NT2/D1 (cell line): ENCODE measurements at places on chromosomes 6 and 20.

- DNase-seq, result no peak
Observed at GRCh38 chr6:35678021-35678654, 10.6 kb downstream of the FKBP5 start.

DNA sequence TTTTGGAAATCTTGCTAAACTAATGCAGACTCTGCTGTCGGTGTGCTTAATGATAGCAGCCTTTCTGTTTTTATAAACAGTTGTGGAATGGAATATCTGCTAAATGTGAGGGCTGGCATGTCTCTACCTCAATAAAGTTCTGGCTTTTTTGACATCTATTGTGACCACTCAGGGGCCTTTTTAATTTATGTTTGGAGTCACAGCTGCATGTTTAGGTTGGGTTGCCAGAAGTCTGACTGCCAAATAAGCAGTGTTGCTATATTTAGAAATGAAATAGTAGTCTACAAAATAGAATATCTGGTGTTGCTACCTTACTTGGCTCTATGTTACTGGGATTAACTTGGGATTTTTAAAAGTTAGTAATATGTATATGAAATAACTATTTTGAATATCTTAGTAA lies 125.1 kb upstream of the LOC128125822 start:
- no peak for DNase-seq

DNA sequence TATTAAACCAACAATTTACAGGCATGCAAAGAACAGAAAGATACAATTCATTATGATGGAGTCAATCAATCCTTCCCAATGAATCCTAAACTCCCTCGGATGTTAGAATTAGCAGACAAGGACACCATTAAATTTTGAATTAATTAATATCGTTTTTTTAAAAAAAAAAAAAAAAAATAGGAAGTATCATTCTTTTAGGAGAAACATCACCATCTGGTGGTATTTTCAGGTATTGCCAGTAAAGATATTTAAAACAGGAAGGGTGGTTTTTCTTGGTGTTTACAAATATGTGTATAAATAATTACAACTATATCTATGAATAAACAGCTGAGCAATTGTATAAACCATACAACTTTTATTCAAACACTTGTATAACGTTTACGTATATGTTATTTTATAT lies 564.4 kb downstream of the HAO1 start:
- DNase-seq, result no peak

GRCh38 chr6:87922947-87923330 lies 124.7 kb upstream of the SPACA1 start:
- no peak for DNase-seq

DNA sequence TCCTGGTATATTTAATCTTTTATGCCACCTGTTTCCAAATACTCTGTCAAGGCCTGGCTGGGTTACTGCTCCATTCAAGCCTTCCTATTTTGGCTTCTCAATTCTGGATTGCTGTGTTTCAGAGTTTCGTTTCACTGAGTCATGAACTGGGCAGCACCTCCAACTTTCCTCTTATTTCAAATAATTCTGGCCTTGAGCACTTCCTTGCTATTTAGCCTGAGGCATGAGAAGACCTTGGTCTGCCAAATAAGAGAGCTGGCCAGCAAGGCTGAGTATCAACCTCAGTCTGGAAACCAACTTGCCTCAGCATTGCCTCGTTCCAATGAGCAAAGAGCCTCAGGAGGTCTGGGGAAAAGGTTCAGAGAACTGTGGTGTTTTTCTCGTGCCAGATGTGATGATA lies 66.6 kb downstream of the TNFAIP3 start:
- DNase-seq, result no peak

DNA sequence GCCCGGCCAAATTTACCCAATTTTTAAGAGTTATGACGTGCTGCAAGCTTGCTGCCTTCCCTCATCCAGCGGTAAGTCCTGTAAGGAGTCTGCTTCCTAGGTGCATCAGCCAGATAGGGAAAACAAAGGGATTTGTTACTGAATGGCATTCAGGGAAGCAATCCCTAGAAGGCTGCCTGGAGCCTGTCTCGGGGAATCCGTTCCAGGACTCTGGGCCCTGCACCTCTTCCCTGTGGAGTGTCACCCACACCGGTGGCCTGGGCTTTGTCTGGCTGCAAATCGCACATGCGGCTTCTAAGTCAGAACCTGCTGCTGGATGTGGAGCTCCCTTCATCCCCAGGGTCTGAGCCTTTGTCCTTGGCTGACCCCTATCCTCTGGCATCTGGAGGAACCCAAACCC lies 7.0 kb downstream of the MYT1 start:
- no peak for DNase-seq

- no peak for DNase-seq
Observed at GRCh38 chr6:66940003-66940402, 1233.0 kb upstream of the EYS start.

GRCh38 chr20:31712112-31712553 lies 10.5 kb downstream of the BCL2L1 start:
- DNase-seq, result no peak

DNA sequence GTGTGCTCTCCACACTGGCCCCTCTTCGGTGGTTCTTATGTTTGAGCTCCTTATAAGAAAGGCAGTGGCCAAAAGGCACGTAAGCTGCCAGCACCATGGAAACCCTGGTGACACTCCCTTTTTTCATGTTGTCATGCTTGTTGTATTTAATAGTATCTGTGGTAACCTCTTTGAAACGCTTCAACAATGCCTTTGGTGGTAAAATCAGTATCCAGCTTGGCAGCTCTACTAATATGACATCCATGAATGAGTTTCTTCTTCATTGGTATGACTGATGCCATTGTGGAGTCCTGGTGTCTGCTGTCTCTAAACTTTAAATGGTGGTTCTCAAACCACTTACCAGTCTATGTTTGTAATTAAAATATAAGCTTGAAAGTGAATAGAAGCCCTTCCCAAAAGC lies 10.7 kb upstream of the MYLK2 start:
- DNase-seq, result no peak

DNA sequence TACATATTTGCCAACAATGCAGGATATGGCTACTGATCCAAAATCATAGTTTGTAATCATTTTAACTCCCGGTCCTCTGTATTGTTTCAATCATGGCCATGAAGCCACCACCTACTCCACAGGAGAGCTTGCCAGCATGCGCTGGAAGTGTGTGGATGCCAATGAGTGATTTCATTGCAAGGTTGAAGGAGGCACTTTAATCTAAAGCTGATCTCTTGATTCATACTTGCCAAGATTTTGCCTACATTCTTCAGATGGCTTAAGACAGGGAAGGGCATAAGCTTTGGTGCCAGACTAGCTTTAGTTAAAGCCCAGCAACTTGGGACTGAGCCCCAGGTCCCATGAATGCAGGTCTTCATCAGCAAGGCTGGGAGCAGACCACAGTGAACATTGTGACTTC lies 58.8 kb downstream of the TPD52L1 start:
- DNase-seq, result no peak

GRCh38 chr20:5100684-5101347 lies 18.9 kb downstream of the PCNA start:
- DNase-seq, result peak; percentile 36

DNA sequence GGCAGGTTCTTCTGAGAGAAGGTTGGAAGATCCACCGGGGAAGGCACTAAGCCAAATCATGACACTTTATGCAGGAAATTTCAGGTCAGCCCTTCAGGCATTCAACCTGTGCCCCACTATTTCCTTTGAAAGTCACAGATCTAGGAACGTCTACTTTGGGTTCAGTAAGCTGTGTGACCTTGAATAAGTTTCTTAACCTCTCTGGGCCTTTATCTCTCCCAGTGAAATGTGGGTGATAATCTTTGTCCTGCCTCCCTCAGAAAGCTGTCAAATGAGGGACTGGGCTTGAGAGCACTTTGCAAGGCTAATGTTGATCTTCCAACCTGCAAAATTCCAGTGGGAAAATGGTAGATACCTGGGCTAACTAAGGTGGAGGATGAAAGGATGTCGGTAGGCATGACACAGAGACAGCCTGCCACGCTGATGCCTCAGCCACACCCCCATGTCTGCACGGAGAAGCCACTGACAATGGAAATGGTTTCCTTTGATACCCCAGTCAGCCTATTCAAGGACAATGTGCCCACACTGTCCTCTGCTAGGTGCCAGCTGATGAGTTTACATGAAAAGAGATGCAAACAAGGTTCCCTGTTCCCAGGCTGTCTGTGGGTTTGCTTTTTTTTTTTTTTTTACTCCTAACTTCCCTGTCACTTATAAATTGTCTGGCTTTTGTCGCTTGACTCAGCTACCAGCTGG lies 9.3 kb downstream of the BNIP5 start:
- DNase-seq, result peak; percentile 55

DNA sequence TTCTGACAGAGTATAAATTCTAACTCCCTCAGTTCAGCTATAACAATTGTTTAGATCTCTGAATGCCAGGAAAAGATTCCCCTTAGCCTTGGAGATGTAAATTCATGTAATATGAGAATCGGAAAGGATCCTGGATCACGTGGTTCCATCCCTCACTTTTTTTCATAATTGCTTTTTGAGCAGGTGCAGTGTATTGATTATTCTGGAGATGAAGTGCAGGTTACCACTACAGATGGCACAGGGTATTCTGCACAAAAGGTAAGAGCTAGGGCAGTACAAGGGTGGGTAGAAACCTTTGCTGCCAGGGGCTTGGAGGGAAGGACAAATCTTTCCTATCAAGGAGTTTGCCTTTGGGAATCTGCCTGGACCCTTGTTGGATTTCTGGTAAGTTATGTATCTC lies 52.7 kb downstream of the KDM1B start:
- no peak for DNase-seq

- DNase-seq, result no peak
Observed at GRCh38 chr6:125004198-125004597, 42.0 kb downstream of the RNF217 start.

GRCh38 chr6:38504996-38505395 lies 134.7 kb downstream of the BTBD9 start:
- DNase-seq, result no peak

DNA sequence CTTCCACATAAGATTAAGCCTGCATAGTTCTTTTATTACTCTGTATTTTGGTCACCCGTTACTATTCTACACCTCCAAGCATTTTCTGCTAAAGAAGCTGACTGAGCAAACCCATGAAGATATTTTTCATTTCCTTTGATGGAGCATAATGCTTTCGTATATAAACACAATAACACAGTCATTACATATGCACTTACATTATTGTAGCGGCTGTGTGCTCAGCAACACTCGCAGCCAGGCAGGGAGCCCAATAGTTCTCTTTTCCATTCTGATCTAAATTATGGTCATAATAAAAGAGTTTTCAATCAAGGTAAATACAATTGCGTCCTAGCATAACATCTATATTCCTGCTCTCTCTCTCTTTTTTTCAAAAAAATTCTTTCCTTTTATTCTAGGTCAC lies 69.6 kb upstream of the TFB1M start:
- no peak for DNase-seq

DNA sequence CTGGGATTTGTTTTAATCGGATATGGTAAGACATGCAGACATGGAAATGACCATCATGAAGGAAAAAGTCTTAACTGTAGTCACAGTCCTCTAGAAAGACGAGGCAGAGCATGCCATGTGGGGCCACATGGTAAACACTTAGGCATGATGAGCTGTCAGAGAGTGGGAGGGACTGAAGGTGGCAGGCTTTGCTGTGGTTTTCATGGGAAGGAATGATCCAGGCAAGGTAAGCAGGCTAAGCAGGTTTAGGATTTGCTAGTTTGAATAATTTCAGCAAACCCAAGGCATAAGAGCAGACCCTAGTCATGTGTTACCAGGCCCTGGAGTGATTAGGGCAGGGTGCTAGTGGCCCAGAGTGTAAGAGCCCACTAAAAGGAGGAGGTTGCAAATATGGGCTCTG lies 47.2 kb upstream of the STMND1 start:
- no peak for DNase-seq

GRCh38 chr6:46989398-46989797 lies 52.7 kb downstream of the ADGRF1 start:
- DNase-seq, result no peak

- no peak for DNase-seq
Observed at GRCh38 chr6:39791850-39792539, at the start of gene DAAM2. DAAM2 (plus strand) TSS chr6:39792376; CDS start chr6:39856303, 63,927 bp downstream.
